Naive thymus-derived CD8-positive, alpha-beta T cell (primary cell): ENCODE measurements at places on chromosomes 5 and 9. TPM values are rescaled to one million over a fixed set of nuclear protein-coding genes. Genes with fewer than 3 reads are reported as not detected.

FAM78A gene
- total RNA-seq: 80.9 TPM

CTNND2 gene
- not detected for total RNA-seq

PHF2 gene
- total RNA-seq: 35.5 TPM

C9orf153 gene
- total RNA-seq: 1.1 TPM

ZFP2 gene
- 3.5 TPM for total RNA-seq

C5orf58 gene
- total RNA-seq: not detected

TLX3 gene
- not detected for total RNA-seq

MEIKIN gene
- total RNA-seq: 2.8 TPM

CCNJL gene
- not detected for total RNA-seq

SLC34A3 gene
- not detected for total RNA-seq

DNA sequence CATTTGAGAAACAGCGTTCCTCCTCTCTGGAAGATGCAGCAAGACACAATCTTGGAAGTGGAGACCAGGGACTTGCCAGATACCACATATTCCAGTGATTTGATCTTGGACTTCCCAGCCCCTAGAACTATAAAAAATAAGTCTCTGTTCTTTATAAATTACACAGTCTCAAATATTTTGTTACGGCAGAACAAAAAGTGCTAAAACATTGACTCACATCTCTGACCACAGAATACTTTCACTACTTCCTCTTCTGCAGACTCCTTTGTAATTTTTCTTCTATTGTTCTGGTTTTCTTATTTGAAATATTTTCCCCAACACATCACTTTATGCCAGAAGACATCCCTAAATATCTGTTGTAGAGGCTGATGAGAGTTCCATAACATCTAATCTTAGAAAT lies 706.1 kb upstream of the CDH18 start:
- H3K4me3 ChIP-seq: no peak overlapping the region
- no peaks in the 10 kb centered on the region for H3K27me3 ChIP-seq
- no peak for DNase-seq
- no peaks in the 10 kb centered on the region for H3K36me3 ChIP-seq
- H3K4me1 ChIP-seq: no peaks in the 10 kb centered on the region

- no peak for DNase-seq
- peaks cover 59% of the 10 kb centered on the region for H3K4me1 ChIP-seq
- H3K4me3 ChIP-seq: no peak overlapping the region
- H3K36me3 ChIP-seq: no peaks in the 10 kb centered on the region
- no peak overlapping the region for H3K27ac ChIP-seq
- H3K27me3 ChIP-seq: no peaks in the 10 kb centered on the region
Observed at GRCh38 chr9:4796988-4797853, 4.5 kb downstream of the RCL1 start.

DNA sequence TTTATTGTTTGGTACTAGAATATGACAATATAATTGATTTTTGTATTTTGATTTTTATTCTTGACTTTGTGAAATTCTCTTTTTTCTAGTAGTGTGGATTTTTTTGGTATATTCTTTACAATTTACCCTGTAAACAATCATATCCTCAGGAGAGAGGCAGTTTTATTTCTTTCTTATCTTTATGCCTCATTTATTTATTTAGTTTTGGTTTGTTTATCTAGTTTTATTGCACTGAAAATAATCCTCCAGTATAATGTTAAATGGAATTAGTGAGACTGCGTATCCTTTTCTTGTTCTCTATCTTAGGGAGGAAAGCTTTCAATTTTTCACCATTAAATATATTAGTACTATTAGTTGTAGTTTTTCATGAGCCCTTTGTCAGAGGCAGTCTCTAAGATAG lies 109.4 kb downstream of the MACROH2A1 start:
- no peak overlapping the region for H3K27ac ChIP-seq
- no peak overlapping the region for H3K4me3 ChIP-seq
- no peak for DNase-seq
- peaks cover 12% of the 10 kb centered on the region for H3K27me3 ChIP-seq
- no peaks in the 10 kb centered on the region for H3K4me1 ChIP-seq

DNA sequence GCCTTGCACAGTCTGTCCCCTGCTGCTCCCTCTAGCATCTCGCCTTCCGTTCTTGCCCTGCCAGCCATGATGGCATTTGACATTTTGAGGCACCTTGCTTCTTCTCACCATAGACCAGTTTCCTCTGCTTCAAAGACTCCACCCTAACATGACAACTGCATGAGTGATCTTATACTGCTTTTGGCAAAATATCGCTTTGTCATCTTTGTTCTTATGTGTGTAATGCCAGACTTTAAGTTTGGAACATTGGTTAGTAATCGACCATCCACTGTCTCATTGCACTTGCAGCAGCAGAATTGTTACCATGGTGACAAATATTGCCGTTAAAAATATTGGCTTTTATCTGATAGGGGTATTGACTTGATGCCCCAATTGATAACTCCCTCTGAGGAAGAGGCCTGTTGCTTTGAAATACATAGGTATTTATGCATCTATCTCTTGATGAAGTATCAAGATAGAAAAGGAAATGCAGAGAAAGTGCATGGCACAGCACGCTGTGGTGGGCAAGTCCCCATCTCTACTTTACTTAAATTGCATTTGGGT lies 6.8 kb downstream of the GARIN3 start:
- no peaks in the 10 kb centered on the region for H3K36me3 ChIP-seq
- peak overlapping the region; percentile 44 for H3K4me3 ChIP-seq
- H3K27me3 ChIP-seq: no peaks in the 10 kb centered on the region
- peak; percentile 15 for DNase-seq

DNA sequence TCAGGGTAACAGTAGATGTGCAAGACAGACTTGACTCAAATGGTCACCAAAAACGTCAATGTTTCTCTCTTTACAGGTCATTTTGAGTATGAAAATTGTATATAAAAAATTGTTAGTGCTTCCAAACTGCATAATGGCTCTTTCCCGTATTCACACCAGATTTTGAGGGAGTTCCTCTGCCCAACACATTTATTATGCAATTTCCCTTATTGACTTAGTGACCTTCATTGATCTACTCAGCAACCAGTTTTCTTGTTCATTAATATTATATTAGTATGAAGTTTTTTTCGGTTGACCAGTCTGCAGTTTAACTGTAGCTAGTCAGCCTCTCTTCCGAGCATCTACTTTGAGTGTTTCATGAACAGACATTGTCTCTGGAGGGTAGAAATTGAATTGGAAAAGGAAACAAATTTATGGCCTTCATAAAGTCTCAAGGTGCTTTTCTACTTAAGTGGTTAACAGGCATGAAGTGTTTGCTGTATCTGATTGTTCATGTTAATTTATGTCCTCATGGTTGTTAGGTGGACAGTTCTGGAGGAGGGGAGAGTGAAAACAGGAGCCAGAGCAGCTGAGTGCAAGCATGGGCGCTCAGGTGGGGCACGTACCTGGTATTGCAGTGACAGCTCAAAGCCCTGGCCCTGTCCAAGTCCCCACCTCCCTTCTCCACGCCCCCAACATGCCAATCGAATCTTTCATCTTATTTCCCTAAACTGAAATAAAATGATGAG lies 240.2 kb downstream of the RFK start:
- no peak for DNase-seq
- peaks cover 11% of the 10 kb centered on the region for H3K4me1 ChIP-seq
- no peaks in the 10 kb centered on the region for H3K27me3 ChIP-seq

GRCh38 chr9:19028835-19029451 lies 4.1 kb downstream of the SAXO1 start:
- DNase-seq: no peak
- H3K27ac ChIP-seq: no peak overlapping the region
- no peaks in the 10 kb centered on the region for H3K4me1 ChIP-seq
- H3K36me3 ChIP-seq: no peaks in the 10 kb centered on the region

DNA sequence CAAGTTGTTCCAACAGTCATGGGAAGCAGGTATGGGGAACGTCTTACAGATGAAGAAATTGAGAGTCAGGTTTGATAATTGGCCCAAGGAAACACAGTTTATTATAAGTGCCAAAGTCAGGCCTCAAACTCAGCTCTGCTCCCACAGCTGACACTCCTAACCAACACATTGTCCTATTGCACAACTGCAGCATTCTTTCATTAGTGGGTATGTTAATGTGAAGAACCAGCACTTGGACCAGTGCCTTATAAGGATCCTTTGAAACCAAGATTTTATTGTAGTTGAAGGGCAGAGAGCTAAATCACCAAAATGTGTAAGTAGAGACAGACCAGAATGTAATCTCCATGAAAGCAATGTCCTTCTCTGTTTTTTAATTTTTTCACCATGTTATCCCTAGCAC lies 56.1 kb downstream of the GRIA1 start:
- no peaks in the 10 kb centered on the region for H3K36me3 ChIP-seq
- H3K27ac ChIP-seq: no peak overlapping the region
- no peaks in the 10 kb centered on the region for H3K4me1 ChIP-seq
- H3K27me3 ChIP-seq: no peaks in the 10 kb centered on the region
- DNase-seq: no peak

DNA sequence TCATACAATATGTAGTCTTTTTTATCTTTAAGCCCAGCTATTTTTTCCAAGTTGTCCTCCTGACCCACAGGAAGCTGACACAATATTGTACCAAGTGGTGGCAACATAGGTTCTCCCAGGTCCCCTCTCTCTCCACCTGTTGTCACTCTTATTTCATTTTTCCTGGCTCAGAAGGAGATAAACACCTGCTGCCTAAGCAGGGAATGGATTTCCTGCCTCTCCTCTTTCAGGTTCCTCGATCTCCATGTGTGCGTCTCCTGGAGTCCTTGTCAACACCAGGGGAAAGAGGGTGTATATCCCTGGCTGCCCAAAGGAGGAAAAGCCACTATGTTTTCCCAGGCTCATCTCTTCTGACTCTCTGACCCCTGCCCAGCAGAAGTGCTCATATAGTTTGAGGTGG lies 81.8 kb upstream of the KLF9 start:
- H3K27me3 ChIP-seq: peaks cover 7% of the 10 kb centered on the region
- H3K4me3 ChIP-seq: no peak overlapping the region
- peaks cover 38% of the 10 kb centered on the region for H3K4me1 ChIP-seq
- H3K36me3 ChIP-seq: no peaks in the 10 kb centered on the region

DNA sequence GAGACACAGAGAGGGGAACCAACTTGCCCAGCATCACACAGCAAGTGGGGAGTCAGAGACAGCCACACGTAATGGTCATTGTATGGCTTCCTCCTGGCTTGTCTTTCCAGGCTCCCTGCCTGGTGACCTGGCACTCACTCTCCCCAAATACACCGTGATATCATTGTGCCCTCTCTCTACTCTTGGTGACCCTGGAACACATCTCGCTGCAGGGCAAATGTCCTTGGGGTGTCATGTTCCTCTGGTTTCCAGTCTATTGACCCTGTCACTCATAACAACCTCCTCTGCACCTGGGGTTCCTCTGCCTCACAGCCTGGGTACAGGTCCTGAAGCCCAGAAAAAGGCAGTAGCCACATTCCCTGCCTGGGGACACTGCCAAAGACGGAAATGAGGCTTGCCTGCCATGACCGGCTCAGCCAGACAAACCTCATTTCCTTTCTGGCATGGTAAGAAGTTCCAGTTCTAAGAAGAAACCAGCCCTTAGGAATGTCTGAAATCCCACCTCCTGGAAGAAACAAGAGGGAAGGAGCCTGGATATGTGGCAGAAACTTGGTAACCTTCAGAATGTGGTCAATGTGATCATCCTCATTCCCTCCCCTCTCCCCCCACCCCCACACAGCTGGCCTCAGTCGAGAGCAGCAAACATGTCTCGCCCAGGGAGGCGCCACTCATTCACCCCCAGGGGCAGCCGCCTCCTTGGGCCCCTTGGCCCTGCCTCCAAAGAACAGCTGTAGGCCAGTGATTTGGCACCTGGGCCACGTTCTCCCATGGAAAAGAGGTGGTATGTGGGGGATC lies 30.6 kb upstream of the SMU1 start:
- peaks cover 5% of the 10 kb centered on the region for H3K4me1 ChIP-seq
- no peak for DNase-seq
- no peak overlapping the region for H3K4me3 ChIP-seq
- no peak overlapping the region for H3K27ac ChIP-seq
- peaks cover 16% of the 10 kb centered on the region for H3K36me3 ChIP-seq
- H3K27me3 ChIP-seq: no peaks in the 10 kb centered on the region

GRCh38 chr5:127580731-127581130 lies 63.3 kb downstream of the PRRC1 start:
- no peak for DNase-seq
- H3K4me1 ChIP-seq: no peaks in the 10 kb centered on the region
- H3K4me3 ChIP-seq: no peak overlapping the region

DNA sequence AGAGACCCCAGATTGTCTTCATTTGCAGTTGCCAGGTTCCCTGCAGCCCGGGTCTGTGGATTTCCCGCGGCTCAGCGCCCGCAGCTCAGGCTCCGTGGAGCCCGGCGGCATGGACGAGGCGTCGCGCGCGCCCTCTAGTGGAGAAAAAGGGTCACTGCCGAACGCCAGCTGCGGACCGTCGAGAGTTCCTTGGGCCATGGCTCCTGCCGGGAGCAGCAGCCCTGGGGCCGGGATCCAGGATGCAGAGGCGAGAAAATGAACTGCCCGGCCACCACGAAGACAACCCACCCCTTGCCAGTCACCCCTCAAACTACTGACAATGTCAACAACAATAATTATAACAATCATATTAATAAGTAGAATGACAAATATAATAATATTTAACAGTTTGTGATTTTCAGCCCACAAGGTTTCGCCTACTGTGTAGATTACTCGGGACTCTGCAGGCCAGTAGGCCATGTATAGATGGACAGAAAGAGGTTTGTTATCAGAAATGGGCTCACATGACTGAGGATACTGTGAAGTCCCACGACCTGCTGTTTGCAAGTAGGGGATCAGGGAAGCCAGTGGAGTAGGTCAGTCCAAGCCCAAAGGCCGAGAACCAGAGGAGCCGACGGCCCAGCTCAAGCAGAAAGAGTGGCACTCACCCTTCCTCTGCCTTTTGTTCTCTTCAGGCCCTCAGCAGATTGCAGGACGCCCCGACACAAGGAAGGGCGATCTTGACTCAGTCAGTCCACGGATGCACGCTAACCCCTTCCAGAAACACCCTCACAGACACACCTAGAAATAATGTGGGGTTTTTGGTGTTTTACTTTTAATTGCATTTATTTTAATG lies 43.1 kb downstream of the BOD1 start:
- H3K4me3 ChIP-seq: no peak overlapping the region
- no peak overlapping the region for H3K27ac ChIP-seq
- H3K36me3 ChIP-seq: peaks cover 4% of the 10 kb centered on the region
- peak; percentile 74 for DNase-seq
- H3K27me3 ChIP-seq: peaks cover 20% of the 10 kb centered on the region
- peaks cover 12% of the 10 kb centered on the region for H3K4me1 ChIP-seq

- H3K27me3 ChIP-seq: peaks cover 1% of the 10 kb centered on the region
- H3K36me3 ChIP-seq: no peaks in the 10 kb centered on the region
- no peak overlapping the region for H3K27ac ChIP-seq
- no peaks in the 10 kb centered on the region for H3K4me1 ChIP-seq
- H3K4me3 ChIP-seq: no peak overlapping the region
Observed at GRCh38 chr5:124591583-124591982, 154.9 kb downstream of the ZNF608 start.

- H3K27me3 ChIP-seq: peaks cover 60% of the 10 kb centered on the region
- peaks cover 1% of the 10 kb centered on the region for H3K4me1 ChIP-seq
- no peak overlapping the region for H3K4me3 ChIP-seq
- H3K27ac ChIP-seq: no peak overlapping the region
- DNase-seq: no peak
- H3K36me3 ChIP-seq: no peaks in the 10 kb centered on the region
Observed at GRCh38 chr9:91949392-91949945, 559 bp downstream of the ROR2 start.

DNA sequence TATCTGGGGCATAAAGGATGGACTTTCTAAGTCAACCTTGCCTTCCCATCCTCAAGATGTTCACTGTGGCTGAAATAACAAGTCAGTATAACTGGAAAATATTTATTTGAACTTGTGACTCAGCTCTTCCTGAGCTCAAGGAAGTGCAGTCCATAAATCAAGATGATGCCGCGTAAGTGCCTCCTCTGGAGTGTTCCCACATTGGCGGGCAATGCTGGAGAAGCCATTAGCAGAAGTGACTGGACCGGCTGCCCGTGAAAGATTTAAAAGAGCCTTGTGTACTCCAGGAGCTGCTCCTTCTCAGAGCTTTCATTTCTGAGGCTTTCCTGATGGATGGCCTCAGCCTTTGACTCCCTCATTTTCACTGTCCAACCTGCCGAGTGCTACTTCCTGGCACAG lies 17.4 kb downstream of the TMOD1 start:
- DNase-seq: no peak
- H3K4me1 ChIP-seq: peaks cover 2% of the 10 kb centered on the region
- no peak overlapping the region for H3K4me3 ChIP-seq
- H3K27me3 ChIP-seq: peaks cover 30% of the 10 kb centered on the region
